ENCODE measurements at places on chromosomes 11 and 22. TPM values are rescaled to one million over a fixed set of nuclear protein-coding genes. Genes with fewer than 3 reads are reported as not detected.

GRCh38 chr11:45807792-45808238, 2.9 kb downstream of the SLC35C1 start:
- DNase-seq: no peak
- H3K27me3 ChIP-seq: peaks cover 8% of the 10 kb centered on the region
- H3K4me3 ChIP-seq: peak overlapping the region; percentile 96
- peaks cover 19% of the 10 kb centered on the region for H3K4me1 ChIP-seq
- peaks cover 7% of the 10 kb centered on the region for H3K36me3 ChIP-seq

DNA sequence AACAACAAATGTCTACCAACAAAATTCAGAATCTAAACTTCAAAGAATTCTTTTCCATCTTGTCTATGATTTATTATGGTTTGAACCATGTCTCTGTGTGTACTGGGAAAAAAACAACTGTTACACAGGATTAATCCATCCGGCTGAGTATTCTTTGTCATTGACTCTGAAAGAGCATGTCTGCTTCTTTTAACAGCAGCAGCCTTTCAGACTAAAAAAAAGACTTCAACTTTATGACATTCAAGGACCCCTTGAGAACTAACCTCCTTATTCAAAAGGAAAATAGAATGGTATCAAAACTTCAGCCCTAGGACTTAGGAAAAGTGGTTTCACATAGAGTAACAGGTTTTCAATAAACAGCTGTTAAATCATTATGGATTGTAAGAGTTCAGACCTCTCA, 79.9 kb downstream of the MRTFA start:
- H3K27ac ChIP-seq: no peak overlapping the region
- no peak for DNase-seq
- H3K36me3 ChIP-seq: peaks cover 23% of the 10 kb centered on the region
- no peak overlapping the region for H3K4me3 ChIP-seq
- H3K27me3 ChIP-seq: no peaks in the 10 kb centered on the region

DNA sequence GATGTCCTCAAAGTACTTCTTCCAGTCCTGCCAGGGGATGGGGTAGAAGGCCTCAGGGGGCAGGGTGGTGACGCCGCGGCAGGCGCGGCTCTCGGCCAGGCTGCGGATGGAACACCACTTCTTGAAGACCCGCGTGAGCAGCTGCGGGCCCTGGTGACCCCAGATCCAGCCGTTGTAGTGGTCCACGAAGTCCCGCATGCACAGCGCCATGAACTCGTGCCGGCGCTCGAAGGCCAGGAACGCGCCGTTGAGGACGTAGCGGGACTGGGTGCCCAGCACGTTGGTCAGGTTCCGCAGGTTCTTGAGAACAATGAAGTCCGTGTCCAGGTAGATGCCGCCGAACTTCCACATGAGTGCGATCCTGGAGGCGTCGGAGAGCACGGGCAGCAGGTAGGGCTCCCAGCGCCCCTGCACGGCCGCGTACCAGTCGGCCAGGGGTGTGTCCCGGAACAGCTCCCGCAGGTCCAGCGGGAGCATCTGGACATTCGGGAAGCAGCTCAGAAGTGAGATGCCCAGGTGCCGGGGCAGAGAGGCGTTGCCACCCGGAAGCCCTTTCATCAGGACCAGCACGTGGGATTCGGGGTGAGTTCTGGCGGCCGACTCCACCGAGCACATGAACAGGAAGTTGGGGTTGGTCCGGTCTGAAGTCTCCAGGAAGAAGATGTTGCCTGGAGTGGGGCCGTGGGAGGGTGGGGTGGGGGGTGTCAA, 27.5 kb downstream of the A4GALT start:
- H3K27me3 ChIP-seq: no peaks in the 10 kb centered on the region
- H3K4me1 ChIP-seq: peaks cover 12% of the 10 kb centered on the region
- no peak overlapping the region for H3K27ac ChIP-seq
- no peaks in the 10 kb centered on the region for H3K36me3 ChIP-seq

- peaks cover 3% of the 10 kb centered on the region for H3K36me3 ChIP-seq
- H3K27ac ChIP-seq: no peak overlapping the region
- no peaks in the 10 kb centered on the region for H3K27me3 ChIP-seq
- peaks cover 6% of the 10 kb centered on the region for H3K4me1 ChIP-seq
- H3K4me3 ChIP-seq: no peak overlapping the region
- peak; percentile 43 for DNase-seq
Observed at GRCh38 chr11:10483174-10483573, 28.1 kb downstream of the AMPD3 start.

GRCh38 chr11:13040969-13041561, 31.9 kb downstream of the RASSF10 start:
- H3K27ac ChIP-seq: no peak overlapping the region
- no peaks in the 10 kb centered on the region for H3K27me3 ChIP-seq
- H3K36me3 ChIP-seq: no peaks in the 10 kb centered on the region
- H3K4me1 ChIP-seq: peaks cover 12% of the 10 kb centered on the region
- DNase-seq: no peak

DNA sequence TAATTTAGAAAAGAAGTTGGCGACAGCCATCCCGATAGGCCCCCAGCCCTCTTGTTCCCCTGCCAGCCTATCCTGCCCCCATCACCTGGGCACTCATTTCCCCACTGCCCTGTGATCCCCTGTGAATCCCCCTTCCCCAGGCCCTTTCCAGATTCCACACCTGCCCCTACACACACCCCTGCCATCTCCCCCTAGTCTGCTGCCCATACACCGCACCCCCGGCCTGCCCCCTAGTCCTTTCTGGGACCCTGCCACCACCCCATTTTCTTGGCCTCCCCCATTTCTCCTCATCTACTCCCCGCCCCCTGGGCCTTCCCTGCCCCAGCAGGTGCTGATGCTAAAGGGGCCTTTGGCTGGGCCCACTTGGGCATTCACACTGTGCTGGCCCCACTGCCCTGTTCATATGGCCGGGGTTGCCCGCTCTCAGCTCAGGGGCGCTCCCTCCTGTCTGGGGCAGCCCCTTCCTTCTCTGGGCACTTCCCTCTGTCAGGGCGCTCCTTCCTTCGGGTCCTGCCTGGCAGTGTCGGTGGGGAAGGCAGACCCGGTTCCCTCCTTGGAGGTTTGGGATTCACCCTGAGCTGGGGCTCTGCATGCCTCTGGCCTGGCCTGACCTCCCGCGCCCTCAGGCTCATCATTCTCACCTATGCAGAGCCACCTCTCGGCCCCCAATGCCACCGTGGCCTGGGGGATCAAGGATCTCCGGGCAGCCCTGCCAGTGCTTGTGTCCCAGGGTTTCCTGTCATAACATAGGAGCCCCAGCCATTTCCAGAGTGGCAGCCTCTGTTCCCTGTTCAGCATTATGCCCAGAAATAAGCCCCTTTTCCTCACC, 108.2 kb downstream of the BCR start:
- H3K27me3 ChIP-seq: no peaks in the 10 kb centered on the region
- H3K36me3 ChIP-seq: peaks cover 13% of the 10 kb centered on the region
- H3K27ac ChIP-seq: no peak overlapping the region

DNA sequence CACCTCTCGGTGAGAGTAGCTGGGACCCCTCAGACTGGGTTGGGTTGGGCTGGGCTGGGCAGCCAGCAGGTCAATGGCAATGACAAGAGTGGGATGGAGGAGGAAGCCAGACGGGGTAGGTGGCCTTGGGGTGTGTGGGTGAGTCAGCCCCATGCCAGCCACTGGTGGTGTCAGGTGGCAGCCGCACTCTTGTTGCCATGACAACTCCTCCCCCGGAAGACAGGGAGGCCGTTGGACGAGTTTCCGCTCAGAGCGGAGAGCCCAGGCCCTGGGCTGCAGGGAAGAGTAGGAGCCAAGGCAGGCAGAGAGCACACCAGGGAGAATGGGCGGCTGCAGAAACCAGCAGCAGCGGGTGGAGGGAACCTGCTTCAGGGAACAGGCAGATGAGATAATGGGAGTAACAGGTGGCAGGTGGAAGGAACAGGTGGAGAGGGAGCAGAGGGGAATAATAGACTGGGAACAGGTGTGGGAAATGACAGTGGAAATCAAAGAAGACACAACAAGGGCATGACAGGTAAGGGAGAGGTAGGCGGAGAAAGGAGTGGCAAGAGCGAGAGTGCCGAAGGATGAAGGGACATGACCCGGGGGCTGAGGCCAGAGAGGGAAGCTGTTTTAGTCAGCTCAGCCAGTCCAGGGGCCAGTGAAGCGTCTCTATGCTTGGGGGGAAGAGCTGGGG, 8.7 kb downstream of the SPTBN2 start:
- no peaks in the 10 kb centered on the region for H3K36me3 ChIP-seq
- peak overlapping the region; percentile 80 for H3K4me3 ChIP-seq
- DNase-seq: peak; percentile 80
- H3K4me1 ChIP-seq: peaks cover 38% of the 10 kb centered on the region

GRCh38 chr11:73262851-73263495, 9.2 kb upstream of the P2RY6 start:
- no peaks in the 10 kb centered on the region for H3K36me3 ChIP-seq

DNA sequence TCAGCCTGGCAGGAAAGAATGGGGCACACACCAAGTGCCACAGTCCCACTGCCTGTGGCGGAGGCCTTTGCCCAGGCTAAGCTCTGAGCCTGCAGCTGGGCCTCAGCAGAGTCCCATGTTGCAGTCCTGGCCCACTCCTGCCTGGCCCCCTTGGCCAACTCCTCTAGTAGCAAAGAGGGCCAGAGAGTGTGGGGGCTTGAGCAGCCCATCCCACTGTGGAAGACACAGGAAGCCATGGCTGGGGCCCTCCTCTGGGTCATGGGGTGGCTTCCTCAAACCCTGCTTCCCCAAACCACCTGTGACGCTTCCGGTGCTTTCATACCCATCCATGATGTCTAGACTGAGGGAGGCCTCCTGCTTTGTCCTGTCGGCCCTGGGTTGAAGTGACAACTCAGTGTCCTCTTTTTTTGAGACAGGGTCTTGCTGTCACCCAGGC, 5.8 kb downstream of the RPS19BP1 start:
- peak overlapping the region; percentile 41 for H3K4me3 ChIP-seq
- peak overlapping the region; percentile 88 for H3K27ac ChIP-seq
- H3K27me3 ChIP-seq: no peaks in the 10 kb centered on the region
- no peak for DNase-seq

GRCh38 chr22:47776329-47776728, 1013.9 kb downstream of the TBC1D22A start:
- no peak overlapping the region for H3K4me3 ChIP-seq
- DNase-seq: no peak
- peaks cover 4% of the 10 kb centered on the region for H3K27me3 ChIP-seq
- H3K27ac ChIP-seq: no peak overlapping the region
- no peaks in the 10 kb centered on the region for H3K36me3 ChIP-seq

GRCh38 chr11:46514370-46514769, 79.5 kb downstream of the AMBRA1 start:
- H3K4me1 ChIP-seq: peaks cover 25% of the 10 kb centered on the region
- no peak for DNase-seq
- H3K27ac ChIP-seq: peak overlapping the region; percentile 14
- no peaks in the 10 kb centered on the region for H3K27me3 ChIP-seq
- H3K36me3 ChIP-seq: peaks cover 3% of the 10 kb centered on the region

DNA sequence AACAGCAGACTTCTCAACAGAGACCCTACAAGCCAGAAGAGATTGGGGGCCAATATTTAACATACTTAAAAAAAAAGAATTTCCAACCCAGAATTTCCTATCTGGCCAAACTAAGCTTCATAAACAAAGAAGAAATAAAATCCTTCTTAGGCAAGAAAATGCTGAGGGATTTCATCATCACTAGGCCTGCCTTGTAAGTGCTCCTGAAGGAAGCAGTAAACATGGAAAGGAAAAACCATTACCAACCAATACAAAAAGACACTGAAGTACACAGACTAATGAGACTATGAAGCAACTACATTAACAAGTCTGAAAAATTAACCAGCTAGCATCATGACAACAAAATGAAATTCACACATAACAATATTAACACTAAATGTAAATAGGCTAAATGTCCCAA, 947.9 kb upstream of the CHORDC1 start:
- H3K4me1 ChIP-seq: no peaks in the 10 kb centered on the region
- peaks cover 4% of the 10 kb centered on the region for H3K36me3 ChIP-seq
- DNase-seq: no peak

DNA sequence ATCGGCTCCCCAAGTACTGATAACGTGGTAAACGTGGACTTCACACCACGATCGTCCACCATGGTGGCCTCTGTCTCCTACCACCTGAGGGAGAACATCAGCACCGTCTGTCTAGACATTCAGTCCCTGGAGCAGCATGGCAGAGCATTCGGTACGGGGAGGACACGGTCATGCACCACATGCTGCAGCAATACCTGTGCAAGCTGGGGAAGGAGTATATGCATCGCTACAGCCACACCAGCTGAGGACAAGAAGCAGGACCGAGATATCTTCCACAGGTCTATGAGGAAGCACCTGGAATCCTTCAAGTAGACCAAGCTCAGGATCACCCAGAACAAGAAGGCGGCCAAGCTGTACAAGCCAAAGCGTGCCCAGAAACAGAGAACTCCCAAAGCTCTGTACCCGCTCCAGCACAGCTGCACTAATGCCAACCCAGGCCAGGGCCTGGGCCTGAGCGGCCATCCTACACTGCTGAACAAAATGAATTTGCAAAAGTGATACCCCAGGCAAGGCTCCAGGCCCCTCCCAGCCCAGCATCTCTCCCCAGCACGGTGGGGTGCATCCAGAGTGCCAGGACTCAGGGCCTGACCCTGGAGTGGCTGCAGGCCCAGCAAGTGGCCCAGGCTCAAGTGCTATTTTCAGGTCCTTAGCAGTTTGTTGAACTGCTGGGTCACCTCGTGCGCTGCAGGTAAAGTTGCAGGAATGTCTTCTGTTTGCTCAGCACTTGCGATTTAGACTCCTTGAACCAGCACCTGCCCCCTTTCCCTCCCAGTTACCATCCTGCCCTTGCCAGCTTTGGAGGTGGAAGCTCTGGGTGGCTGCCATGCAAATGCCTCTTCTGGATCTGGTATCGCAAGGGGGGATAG, 119.3 kb upstream of the SERPIND1 start:
- no peak overlapping the region for H3K4me3 ChIP-seq
- no peaks in the 10 kb centered on the region for H3K4me1 ChIP-seq
- no peaks in the 10 kb centered on the region for H3K36me3 ChIP-seq
- H3K27me3 ChIP-seq: peaks cover 26% of the 10 kb centered on the region
- H3K27ac ChIP-seq: no peak overlapping the region
- DNase-seq: peak; percentile 58

- peaks cover 4% of the 10 kb centered on the region for H3K36me3 ChIP-seq
- no peaks in the 10 kb centered on the region for H3K4me1 ChIP-seq
- H3K4me3 ChIP-seq: no peak overlapping the region
Observed at GRCh38 chr22:24099666-24100065, 81.6 kb upstream of the SUSD2 start.

- no peak overlapping the region for H3K27ac ChIP-seq
- DNase-seq: no peak
- peaks cover 12% of the 10 kb centered on the region for H3K36me3 ChIP-seq
- H3K27me3 ChIP-seq: no peaks in the 10 kb centered on the region
- H3K4me3 ChIP-seq: no peak overlapping the region
Observed at GRCh38 chr11:62774407-62774806, 3.2 kb downstream of the TAF6L start.

GRCh38 chr22:29073618-29074275, 912 bp downstream of the KREMEN1 start:
- H3K36me3 ChIP-seq: no peaks in the 10 kb centered on the region
- H3K27ac ChIP-seq: peak overlapping the region; percentile 75
- H3K27me3 ChIP-seq: peaks cover 11% of the 10 kb centered on the region
- peaks cover 33% of the 10 kb centered on the region for H3K4me1 ChIP-seq

HIC2 gene
- 65.5 TPM for total RNA-seq

SMTNL1 gene
- total RNA-seq: not detected

DEUP1 gene
- 0.40 TPM for total RNA-seq

FERMT3 gene
- total RNA-seq: 3.5 TPM

PDGFB gene
- total RNA-seq: 2.9 TPM

All from type B pancreatic cell (in vitro differentiated cells).